ENCODE measurements at places on chromosomes 2 and 18. TPM values are rescaled to one million over a fixed set of nuclear protein-coding genes. Genes with fewer than 3 reads are reported as not detected.

CYP1B1 gene
- total RNA-seq, result 16.9 TPM

PKDCC gene
- 77.1 TPM for total RNA-seq

CYP26B1 gene
- total RNA-seq, result 4.2 TPM

DUSP19 gene
- total RNA-seq, result 12.1 TPM

SULT1C4 gene
- 3.2 TPM for total RNA-seq

CFAP53 gene
- total RNA-seq, result not detected

CHST10 gene
- total RNA-seq, result 10.7 TPM

GAD1 gene
- not detected for total RNA-seq

FRZB gene
- 1.1 TPM for total RNA-seq

SNRPD1 gene
- total RNA-seq, result 22.6 TPM

B3GNT7 gene
- total RNA-seq, result 8.1 TPM

TMEM247 gene
- total RNA-seq, result not detected

SLC16A14 gene
- total RNA-seq, result 4.0 TPM
